NCI-H2107 (cell line): ENCODE measurements at places on chromosomes 6 and 20.

DNA sequence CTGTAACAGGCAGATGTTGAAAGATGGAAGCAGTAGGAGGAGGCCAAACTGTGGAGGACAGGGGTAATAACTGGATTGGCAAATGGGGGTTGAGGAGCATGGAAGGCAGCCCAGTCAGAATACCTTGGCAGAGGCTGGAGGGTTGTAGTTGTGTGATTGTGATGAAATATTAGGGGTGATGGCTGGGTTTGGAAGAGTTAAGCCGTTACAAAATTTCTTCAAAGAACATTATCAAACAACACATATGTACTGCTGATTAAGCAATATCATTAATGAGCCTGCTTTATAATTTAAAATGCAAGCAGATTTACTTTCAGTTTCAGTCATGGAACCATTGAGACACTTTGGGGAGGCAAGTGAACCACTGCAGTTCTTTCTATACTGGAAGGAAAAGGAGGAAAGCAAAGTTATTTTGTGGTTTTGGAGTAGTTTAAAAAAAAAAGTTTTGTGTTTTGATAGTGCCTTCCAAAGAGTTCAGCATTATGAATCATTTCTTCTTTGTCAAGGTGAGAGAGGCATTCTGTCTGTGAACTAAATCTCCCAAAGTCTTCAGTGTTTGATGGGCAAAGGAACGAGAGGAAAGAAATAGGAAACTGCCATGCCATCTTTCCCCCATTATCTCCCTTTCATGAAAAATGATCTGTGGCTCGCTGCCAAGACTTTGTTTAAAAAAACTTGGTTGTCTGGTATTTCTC, 20.7 kb downstream of the FOXO3 start:
- no peak for DNase-seq

DNA sequence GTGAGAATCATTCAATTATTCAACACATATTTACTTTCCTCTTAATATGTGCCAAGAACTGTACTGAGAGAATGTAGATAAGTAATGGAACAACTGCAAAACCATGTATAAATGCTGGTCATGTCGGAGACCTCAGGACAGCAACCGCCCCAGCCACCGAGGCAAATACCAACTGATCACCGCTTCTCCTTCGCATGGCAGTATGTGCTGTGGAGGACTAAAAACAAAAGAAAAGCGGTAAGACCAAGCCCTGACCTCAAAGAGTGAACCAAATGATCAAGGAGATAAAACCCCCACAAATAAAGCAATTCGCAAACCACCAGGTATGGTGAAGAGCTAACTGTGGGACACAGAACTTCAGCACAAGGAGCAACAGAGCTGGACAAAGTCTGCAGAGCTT, 104.3 kb downstream of the TRERF1 start:
- DNase-seq: no peak

- DNase-seq: no peak
Observed at GRCh38 chr6:113805173-113805790, 51.9 kb upstream of the MARCKS start.

DNA sequence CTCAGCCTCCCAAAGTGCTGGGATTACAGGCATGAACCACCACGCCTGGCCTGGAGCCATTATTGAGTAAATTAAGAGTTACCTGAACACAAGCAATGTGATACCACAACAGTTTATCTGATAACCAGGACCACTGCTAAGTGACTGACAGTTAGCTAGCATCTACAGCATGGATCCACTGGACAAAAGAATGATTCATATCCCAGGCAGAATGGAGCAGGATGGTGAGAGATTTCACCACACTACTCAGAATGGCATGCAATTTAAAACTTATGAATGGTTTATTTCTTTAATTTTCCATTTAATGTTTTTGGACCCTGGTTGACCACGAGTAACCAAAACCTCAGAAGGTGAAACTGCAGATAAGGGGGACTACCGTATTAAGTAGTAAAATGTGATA, 48.6 kb downstream of the RALGAPA2 start:
- DNase-seq: no peak

DNA sequence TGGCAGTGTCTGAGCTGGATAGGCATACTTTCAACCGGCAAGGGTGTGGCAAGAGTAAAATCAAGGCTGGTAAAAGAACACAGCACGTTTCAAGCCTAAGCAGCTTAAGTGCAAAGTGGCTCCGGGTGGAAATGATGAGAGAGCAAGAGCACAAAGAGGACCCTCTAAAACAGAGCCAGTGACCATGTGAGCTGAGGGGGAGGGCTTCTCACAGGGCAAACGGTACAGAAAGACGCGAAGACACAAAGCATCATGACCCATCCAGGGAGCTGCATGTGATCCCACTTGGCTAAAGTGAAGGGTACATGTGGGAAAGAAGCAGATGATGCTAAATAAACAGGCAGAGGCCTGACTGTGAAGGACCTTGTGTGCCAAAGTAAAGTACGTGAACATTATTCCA, 25.7 kb downstream of the FKBP5 start:
- DNase-seq: no peak

- DNase-seq: no peak
Observed at GRCh38 chr20:34049389-34049788, 55.7 kb downstream of the RALY start.

DNA sequence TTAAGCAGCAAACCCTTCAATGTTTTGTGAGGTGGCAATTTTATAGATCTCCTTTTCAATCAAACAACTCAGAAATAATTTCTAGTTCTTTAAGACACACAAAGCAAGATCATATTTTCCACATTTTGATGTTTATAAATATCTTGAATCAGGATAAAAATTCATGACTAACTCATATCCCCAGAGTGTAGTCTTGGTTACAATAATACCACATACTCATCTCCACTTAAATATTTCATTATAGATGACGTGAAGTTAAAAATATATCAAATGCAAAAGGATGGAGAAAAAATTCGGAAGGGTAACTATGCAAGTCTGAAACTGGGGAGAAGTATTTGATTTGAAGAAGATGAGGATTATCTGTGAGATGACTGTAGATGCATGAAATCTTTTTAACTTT, 59.8 kb upstream of the HIVEP1 start:
- DNase-seq: no peak

- no peak for DNase-seq
Observed at GRCh38 chr6:109121411-109121810, 26.1 kb downstream of the CEP57L1 start.

GRCh38 chr20:42484335-42484734, 705.4 kb downstream of the PTPRT start:
- no peak for DNase-seq

- no peak for DNase-seq
Observed at GRCh38 chr6:113625850-113626249, 231.3 kb upstream of the MARCKS start.

GRCh38 chr6:60754879-60755278, 1531.1 kb downstream of the KHDRBS2 start:
- DNase-seq: no peak

DNA sequence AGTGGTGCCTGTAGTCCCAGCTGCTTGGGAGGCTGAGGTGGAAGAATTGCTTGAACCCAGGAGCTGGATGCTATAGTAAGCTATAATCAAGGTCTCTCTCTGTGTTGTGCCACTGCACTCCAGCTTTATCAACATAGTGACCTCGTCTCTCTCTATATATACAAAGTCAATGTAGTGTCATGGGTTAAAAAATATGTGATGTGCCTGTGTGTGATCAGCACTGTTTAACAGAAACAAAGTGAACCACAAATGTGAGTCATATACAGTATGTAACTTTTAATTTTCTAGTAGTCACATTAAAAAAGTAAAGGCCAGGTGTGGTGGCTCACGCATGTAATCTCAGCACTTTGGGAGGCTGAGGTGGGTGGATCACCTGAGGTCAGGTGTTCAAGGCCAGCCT, 85.3 kb upstream of the RNF24 start:
- DNase-seq: no peak

DNA sequence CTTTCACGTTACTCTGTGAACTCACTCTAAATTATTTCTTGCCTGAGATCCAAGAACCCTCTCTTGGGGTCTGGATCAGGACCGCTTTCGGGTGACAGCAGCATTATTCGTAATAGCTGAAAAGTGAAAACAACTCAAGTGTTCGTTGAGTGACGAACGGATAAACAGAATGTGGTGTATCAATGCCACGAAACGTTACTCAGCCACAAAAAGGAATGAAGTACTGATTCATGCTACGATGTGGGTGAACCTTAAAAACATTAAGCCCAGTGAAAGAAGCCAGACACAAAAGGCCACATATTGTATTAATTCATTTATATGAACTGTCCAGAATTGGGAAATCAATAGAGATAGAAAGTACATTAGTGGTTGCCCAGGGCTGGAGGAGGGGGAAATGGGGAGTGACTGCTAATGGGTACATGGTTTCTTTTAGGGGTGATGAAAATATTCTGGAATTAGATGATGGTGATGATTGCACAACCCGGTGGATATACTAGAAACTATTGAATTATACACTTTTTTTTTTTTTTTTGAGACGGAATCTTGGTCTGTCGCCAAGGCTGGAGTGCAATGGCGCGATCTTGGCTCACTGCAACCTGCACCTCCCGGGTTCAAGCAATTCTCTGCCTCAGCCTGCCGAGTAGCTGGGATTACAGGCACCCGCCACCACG, 8.4 kb downstream of the PTGIS start:
- no peak for DNase-seq

DNA sequence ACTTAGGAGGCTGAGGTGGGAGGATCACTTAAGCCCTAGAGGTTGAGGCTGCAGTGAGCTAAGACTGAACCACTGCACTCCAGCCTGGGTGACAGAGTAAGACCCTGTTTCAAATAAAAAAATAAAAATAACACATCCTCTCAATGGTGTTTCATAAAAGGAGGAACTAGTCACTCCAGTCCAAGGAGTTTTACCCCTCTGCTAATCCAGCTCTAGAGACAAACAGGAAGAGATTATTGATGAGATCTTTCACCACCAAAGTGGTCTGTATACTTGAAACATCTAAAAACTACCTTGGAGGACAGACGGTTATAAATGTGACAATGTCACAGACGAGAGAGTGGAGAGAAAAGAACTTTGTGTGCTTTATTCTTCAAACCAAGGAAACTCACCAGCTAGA, 58.2 kb downstream of the PIGU start:
- no peak for DNase-seq

- DNase-seq: no peak
Observed at GRCh38 chr6:7813193-7813592, 87.3 kb downstream of the BMP6 start.

- no peak for DNase-seq
Observed at GRCh38 chr20:56460459-56460858, 8.0 kb upstream of the RTF2 start.

DNA sequence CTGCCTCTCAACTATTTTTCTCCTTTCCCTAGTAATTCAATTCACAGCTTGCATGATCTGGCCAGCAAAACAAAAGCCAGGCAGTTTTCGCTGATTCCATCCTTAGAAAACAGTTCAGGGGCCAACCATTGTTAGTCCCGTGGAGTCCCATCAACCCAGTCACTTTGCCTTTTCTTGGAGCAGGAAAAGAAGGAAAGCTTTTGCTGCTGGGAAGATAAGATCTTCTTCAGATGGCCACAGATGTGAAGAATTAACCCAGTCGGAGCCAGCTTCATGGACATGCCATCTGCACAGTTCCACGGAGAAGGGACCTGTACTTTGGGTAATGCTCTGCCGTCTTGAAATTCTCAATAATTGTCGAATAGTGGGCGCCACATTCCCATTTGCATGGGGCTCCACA, 76.9 kb upstream of the TSHZ2 start:
- no peak for DNase-seq

GRCh38 chr20:43752561-43753301, 25.9 kb upstream of the GTSF1L start:
- DNase-seq: no peak

GRCh38 chr6:315921-316752, 23.9 kb downstream of the DUSP22 start:
- DNase-seq: no peak

DNA sequence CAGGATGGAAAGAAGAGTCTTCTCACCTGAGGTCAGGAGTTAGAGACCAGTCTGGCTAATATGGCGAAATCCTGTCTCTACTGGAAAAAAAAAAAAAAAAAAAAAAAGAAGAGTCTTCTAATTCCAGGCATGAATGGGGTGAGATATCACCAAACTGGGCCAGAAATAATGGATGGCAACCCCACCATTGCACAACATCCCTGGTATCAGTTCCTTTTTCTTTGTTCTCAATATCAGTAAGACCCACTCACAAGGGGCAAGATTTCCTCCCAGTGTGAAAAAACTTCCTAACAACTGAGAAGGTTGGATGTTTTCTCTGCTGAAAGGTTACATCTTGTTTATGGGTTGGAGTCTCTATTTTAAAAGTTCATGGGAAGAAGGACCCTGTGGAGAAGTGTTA, 23.6 kb upstream of the NR2E1 start:
- DNase-seq: no peak

GRCh38 chr20:36645353-36645752, 643 bp downstream of the SLA2 start:
- no peak for DNase-seq

DNA sequence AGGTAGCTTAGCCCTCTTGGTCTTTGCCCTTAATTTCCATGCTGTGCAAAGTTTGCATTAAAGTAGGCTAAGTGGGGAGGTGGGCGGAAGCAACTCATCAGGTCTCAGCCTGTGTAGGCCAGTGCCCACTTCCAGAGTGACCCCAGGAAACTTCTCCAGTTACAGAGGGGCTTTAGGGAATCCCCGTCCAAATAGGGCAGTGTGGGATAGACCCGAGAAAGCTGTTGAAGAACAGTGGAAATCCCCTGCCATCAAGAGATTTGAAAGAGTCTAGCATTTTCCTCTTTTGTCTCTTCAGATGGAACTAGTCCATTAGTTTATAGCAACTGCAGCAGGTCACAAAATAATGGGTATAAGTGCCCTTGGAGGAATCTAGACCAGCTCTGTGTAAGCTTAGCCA, 20.2 kb downstream of the SF3B5 start:
- no peak for DNase-seq

GRCh38 chr6:134630508-134631121, 312.7 kb upstream of the SGK1 start:
- no peak for DNase-seq

DNA sequence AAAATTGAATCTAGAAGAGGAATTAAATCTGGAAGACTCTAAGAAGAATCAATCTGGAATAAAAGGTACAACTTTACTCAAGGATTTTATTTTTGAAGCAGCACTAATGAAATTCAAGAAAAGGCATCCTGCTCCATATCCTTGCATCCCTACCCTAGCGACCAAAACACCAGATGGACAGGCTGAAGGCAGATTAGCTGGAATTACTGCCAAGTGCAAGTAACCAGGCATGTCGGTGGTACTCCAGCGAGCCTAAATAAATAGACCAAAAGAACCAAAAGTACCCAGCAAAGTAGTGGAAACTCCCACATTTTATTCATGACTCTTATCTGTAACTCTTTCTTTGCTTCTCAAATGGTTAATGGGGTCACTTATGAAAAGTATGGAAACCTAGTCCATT, 21.0 kb downstream of the OPRM1 start:
- DNase-seq: no peak
